ENCODE measurements at places on chromosomes 12 and 14.

- no peak for DNase-seq
Observed at GRCh38 chr12:750366-751191, 1.8 kb upstream of the WNK1 start.

DNA sequence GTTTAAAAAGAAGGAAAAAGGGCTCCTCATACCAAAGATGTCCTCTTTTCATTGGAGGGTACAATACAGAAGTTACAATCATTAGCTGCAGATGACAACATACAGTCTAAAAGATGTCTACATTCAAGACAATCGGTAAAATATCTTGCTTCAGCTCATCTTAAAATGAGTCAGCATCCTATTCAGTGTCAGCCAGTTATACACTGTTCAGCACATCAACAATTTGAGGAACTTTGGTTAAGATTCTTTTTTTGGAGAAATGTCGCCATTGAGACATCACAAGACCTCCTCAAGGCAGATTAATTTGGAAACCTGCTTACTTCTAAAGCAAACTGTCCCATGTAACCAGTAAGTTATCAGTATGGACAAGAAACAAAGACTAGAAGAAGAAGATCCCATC, 100.7 kb upstream of the SLC38A4 start:
- DNase-seq: no peak

DNA sequence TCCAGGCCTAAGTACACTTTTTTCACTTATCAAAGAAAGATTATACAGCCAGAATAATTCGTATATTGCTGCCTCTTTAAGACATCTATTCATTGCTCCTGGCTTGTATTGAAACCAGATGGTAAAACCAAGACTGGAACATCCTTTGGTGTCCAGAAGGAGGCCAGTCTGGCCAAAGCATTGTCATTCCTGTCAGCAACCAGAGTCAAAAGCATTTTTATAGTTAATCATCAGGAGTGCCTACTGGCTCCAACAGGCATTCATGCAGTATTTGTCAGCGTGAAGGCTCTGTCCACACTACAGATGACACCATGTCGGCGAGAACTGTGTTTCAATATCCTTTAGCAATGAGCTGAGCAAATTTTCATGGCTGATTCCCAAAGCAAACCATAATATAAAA, 118.0 kb upstream of the G2E3 start:
- DNase-seq: no peak

- DNase-seq: no peak
Observed at GRCh38 chr12:20731274-20731673, 36.1 kb downstream of the SLCO1C1 start.

DNA sequence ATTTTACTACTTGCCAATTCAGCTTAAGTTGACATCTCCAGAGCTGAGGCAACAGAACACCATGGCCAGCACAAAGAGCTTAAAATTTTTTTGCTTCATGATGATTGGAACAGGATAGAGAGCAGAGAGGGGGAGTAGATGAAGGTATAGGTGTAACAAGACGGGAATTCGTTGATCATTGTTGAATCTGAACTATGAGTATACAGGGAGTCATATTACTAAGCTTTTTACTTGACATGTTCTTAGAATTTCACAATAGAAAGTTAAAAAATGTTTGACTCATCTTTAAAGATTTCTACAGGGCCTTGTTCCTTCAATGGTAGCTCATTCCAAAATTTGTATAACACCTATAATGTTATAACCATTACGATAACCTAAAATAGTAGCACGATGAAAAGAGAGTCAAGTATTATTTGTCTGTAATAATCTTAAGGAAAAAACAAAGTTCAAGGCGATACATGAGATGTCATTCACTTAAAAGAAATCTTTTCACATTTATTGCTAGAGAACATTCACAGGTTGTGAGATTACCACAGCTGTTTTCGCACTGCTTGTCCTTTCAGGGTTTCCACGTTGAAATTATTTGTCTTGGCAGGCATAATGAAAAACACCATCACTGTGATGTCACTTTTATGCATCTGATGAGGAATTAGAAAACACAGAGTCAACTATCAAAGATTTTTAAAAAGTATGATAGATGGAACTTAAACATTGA, 33.9 kb downstream of the SPX start:
- no peak for DNase-seq

DNA sequence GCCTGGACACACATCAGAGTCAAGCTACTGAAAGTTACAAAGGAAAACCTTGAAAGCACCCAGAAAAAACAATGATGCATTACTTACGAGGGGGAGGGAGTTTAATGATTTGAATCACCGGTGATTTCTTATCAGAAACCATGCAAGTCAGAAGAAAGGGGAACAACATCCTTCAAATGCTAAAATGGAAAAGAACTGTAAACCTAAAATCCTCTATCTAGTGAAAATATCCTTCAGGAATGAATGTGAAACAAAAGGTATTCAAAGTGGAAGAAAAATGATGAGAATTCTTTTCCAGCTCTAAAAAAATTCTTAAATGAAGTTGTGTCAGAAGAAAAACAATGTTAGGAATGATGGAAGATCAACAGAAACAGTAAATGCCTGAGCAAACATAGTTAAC, 16.8 kb downstream of the SCAF11 start:
- no peak for DNase-seq

GRCh38 chr14:77372304-77372841, 4.5 kb downstream of the TMED8 start:
- DNase-seq: no peak

GRCh38 chr14:99569725-99570543, 34.1 kb downstream of the CCDC85C start:
- no peak for DNase-seq

GRCh38 chr14:91410771-91411536, 6.7 kb downstream of the CCDC88C start:
- no peak for DNase-seq

- DNase-seq: no peak
Observed at GRCh38 chr12:58030566-58031279, 89.4 kb downstream of the ATP23 start.

DNA sequence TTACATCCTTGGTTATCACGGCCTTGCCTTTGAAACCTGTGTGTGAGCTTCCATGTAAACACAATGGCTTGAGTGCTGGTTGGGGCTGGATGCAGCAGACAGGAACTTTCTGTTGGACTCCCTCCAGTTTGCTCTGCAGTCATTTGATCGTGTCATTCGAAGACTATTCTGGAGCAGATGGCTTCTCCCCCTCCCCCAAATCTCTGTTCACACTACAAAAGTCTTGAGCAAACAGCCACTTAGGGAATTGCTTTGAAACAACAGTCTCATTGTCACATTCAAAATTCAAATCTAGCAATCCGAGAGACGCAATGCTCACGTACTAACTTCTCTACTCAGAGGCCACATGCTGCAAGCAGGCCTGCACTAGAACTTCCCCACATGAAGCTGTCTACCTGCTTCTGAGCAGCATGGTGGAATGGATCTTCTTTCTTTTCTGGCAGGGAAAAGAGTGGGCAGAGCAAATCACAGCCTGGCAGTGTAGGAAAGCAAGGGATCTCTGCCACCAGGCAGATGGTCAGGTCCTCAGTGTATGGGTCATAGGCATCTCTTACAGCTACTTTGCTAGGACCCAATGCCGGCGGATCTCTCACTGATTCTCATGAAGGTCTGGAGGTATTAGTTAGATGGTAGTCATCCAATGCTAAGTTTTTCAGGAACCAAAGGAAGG, 214.2 kb downstream of the PPM1H start:
- DNase-seq: no peak

GRCh38 chr14:99551034-99551922, 52.7 kb downstream of the CCDC85C start:
- DNase-seq: no peak

DNA sequence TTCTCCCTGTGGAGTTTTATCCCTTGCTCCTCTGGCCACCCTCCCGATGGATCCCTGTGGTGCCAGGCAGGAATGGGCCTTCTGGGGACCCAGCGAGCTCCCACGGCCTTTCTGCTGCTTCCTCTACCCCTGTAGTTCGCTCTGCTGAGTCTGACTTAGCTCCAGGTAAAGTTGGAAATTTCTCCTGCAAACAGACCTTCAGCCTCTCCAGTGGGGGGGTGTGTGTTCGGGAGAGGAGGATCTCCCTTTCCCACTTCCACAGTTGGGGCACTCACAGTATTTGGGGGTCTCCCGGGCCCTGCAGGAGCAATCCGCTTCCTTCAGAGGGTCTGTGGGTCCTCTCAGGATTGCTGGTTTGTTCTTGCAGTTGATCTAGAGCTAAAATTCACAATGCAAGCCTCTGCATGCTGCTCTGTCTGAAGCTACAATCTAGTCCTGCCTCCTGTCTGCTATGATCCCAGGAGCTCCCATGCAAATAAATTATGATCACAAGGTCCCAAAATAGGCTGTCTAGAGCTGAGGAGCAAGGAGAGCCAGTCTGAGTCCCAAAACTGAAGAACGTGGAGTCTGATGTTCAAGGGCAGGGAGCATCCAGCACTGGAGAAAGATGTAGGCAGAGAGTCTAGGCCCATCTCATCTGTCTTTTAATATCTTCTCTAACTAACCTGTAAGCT, 18.3 kb downstream of the MTRFR start:
- DNase-seq: no peak

GRCh38 chr12:63770375-63770774, 9.3 kb upstream of the RXYLT1 start:
- DNase-seq: no peak

GRCh38 chr14:64502887-64503433, 678 bp downstream of the ZBTB25 start:
- peak; percentile 23 for DNase-seq

- no peak for DNase-seq
Observed at GRCh38 chr12:21786041-21786531, 11.6 kb upstream of the KCNJ8 start.

- DNase-seq: no peak
Observed at GRCh38 chr12:51811203-51812202, 37.0 kb downstream of the FIGNL2 start.

GRCh38 chr12:112557951-112558630, 139.3 kb downstream of the PTPN11 start:
- DNase-seq: no peak

DNA sequence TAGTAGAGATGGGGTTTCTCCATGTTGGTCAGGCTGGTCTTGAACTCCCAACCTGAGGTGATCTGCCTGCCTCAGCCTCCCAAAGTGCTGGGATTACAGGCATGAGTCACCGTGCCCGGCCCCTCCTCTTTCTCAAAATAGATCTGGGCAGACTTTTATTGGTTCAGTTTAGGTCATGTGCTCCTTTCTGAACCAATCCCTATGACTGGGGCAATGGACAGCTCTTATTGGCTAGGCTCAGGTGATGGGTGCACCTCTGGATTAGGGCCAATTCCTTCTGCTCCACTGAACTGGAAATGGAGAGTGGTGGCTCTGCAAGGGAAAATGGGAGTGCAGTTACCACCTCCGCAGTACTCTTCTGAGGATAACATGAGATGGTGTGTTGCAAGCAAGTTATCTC, 6.2 kb upstream of the ATP6V0A2 start:
- peak; percentile 37 for DNase-seq

DNA sequence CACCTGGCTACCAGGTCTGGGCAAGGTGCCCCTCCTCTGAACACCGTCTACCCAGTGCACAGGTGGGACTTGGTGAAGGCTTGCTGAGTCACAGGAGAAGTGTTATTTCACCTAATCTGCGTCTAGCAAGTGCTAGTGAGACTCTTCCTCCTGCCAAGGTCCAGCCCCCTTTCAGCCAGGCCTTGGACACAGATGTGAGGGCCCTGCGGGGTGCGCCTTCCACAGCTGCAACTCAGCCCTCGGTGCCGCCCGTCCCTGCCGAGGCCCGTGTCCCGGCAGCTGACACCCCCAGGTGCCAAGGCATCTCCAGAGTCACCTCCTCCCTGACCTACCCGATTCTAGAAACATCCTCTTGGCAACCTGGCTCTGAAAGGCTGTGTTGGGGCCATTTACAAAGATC, 55.1 kb downstream of the PRIMA1 start:
- DNase-seq: no peak

DNA sequence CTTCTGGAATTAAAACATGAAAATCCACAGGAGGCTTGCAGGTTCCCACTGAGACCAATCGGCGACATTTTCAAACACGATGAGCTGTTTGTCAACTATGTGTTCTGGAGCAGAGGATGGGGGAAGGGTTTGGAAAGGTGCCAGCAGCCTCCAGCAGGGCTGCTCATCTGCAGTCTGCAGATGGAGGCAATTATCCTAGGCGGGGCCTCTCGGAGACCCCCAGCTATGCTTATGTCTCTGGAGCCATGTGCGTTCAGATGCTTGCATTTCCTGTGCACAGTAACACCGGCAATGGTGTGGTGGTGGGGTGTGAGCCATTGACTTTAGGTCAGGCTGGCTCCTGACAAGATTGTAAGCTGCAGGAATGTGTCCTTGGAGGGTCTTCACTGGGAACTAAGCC, 51.7 kb downstream of the RPH3A start:
- no peak for DNase-seq

- no peak for DNase-seq
Observed at GRCh38 chr12:132326646-132327045, 2.7 kb downstream of the GALNT9 start.

DNA sequence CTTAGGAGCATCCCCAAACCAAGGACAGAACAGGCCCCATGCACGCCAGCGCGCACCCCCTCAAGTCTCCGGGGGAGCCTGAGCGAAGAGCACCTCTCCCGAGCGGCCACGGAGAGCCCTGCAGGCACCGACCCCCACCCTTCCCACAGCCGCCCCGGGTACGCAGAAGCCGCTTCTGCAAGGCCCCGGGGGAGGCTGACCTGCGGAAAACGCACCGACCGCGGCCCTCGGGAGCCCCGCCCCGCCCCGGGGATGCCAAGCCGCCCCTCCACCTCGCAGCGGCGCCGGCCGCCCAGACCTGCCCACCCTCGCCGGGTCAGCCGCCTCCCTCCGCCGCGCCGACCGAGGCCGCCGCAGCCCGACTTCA, 385 bp downstream of the CAPRIN2 start:
- DNase-seq: no peak

DNA sequence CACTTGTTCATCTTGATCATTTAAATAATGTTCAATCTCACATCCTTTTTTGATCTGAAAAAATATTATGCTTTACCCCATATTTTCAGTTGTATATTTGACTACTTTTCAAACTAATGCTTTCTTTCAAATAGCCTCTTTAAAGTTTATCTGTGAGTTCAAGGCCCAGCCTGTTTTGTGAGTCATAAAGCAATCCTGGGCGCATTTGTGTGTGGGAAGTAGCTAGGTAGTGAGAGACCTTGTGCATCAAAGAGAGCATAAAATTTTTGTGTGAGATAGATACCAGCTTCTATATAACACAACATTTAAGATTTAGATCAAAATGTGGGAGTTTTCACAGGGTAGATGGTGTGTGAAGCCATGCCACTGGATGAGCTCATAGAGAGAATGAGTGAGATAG, 405.6 kb downstream of the NAV3 start:
- no peak for DNase-seq

GRCh38 chr12:2785017-2785416, 9.8 kb upstream of the FKBP4 start:
- no peak for DNase-seq

- no peak for DNase-seq
Observed at GRCh38 chr12:89067421-89068187, 284.7 kb downstream of the DUSP6 start.

DNA sequence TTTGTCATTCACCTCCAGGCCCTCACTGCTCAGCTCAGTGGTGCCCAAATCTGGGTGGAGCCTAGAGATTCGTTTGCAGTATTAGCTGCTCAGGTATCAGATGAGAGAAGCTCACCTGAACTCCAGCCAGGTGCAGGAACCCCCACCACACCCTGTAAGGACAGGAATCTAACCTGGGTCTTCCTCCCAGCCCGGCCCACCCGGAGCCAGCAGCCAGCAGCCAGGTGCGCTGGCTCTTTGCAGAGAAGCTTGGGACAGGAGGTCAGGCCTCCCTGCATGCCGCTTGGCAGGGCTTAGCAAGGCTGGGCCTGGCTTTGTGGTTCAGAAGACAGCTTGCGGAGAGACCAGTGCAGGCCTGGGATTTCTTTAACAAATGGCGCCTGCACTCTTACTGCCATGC, 125.6 kb upstream of the MYL2 start:
- DNase-seq: no peak

Data from activated CD4-positive, alpha-beta T cell treated with anti-CD3 and anti-CD28 coated beads for 48 hours (primary cell).